ENCODE measurements at places on chromosomes 3 and 15.

DNA sequence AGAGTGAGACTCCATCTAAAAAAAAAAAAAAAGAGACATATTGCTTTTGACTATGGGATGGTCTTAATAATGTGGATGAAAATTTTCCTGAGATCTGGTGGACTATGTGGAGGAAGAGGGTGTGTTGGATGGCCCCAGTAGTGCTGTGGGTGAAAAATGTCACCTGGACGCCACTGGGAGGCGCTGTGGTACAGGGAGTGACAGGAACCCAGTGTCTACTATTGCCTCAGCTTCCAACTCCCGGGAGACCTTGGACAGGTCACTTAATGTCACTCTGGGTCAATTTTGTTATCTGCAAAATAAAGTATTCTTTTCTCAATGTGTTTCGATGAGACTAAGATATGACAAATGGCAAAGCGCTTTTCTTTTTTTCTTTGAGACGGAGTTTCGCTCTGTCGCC lies 27.7 kb upstream of the DCP1A start:
- DNase-seq, result peak; percentile 24

DNA sequence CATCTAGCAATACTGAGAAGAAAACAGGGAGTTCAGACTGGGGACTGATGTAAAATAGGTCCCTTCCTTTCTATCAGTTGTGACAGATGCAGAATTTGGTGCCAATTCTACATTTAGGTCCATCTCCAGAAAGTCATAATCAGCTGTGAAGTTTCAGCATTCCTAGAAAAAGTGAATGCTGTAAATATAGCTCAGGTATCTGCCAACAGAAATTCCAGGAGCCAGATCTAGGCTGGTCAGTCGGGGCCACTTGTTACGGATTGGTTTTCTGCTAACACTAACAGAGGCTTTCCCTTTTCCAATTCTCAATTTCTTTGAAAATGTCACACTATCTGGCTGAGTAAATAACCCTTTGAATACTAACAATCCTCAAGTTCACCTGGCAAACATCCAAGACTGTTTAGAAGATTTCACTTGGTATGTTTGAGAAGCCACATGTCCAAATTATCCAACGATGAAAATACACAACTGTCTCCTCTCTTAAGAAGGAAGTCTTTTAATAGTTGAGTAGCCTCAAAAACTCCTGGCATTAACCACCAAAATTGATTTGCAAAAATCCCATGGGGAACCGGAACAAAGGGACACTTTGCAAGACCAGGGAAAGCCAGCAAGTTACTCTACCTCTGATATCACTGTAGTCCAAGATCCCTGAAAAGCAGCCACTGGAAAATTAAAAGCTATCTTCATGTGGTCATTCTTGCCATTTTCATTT lies 222.3 kb downstream of the ZMAT3 start:
- no peak for DNase-seq

DNA sequence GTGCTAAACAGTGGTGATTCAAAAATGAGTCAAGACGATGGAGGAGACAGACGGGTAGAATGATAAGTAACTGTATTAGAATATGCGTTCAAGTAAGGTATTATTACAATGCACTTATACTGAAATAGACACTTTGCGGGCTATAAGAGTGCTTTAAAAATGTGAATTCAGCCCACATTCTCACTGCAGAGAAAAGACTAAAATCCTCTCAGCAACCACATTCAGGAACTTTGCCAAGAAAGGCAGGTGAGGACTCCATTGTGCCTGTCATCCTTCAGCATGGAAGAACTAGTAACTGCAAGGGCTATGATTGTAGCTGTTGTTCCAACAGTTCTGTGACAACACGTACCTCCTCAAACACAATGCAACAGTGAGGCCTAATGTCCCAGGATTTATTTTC lies 272.0 kb downstream of the RORA start:
- no peak for DNase-seq

GRCh38 chr3:49383387-49383786 lies 25.2 kb upstream of the GPX1 start:
- DNase-seq, result no peak

GRCh38 chr3:36678216-36679013 lies 85.9 kb downstream of the DCLK3 start:
- no peak for DNase-seq

DNA sequence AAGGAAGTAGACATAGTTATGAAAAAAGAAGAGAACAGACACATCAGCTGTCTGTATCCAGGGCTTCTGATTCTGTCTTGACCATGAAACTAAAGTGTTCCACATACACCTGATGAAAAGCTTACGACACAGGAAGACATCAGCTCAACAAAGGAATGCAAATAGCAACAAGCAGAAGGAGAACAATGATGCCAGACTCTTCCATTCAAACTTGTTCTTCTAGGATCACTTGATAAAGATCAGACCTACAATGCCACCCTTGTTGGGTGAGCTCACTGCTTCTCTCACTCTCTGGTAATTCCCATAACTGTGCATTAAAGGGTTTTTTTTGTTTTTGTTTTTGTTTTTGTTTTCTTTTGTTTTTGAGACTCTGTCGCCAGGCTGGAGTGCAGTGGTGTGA lies 49.7 kb downstream of the GATM start:
- DNase-seq, result no peak

- DNase-seq, result no peak
Observed at GRCh38 chr15:95658799-95659198, 671.7 kb upstream of the NR2F2 start.

DNA sequence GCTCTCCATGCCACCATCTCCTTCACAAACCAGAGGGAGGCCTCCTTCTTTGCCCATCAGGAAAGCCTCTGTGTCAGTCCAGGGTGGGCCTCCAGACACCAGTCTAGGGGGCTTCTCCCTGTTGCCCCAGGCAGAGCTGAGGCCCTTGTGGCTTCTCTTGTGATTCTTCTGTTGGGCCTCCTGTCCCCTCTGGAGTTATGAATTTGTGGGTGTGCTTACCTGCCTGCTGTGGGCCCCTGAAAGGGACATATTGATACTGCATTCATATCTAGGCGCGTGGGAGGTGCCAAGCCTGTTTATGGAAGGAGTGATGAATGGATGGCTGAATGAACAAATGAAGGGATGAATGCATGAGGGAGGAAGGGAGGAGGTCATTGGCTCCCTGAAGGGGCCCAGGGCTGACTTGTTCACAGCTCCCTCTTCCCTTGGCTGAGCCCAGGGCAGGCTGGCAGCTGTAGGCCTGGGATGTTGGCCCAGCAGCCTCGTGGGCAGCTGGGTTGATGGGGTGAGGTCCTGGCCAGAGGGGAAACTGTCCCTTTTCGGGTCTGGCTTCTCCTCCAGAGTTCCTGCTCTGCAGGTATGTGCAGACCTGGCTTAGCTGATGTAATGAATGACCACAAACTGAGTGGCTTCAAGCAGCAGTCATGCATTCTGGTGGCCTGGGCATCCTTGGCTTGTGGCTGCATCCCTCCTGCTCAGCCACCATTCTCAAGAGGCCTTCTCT lies 195.4 kb downstream of the GOLGA6L6 start:
- no peak for DNase-seq

- no peak for DNase-seq
Observed at GRCh38 chr3:42120866-42121265, 29.7 kb downstream of the TRAK1 start.

DNA sequence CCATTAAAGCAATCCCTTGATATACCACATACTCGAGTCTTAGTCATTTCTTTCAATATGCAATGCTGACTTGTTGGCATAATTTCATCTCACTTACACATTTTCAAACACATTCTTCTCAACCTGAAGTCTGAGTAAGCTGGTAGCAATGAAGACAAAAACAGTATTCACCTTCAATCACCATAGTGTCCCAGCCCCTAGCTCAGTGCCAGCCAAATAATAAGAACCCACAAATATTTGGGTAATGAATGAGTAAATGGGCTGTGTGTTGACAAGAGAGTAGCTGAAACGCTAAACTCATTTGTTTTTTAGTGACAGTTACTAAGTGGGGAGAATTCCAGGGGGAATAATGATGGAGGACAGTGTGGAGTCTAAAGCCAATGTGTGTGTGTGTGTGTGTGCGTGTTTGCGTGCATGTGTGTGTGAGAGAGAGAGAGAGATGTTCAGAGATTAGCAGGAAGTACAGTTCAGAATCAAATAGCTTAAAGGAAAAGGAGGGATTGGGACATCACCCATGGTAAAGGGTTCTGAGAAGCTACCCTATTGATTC lies 165.7 kb downstream of the GAP43 start:
- no peak for DNase-seq

DNA sequence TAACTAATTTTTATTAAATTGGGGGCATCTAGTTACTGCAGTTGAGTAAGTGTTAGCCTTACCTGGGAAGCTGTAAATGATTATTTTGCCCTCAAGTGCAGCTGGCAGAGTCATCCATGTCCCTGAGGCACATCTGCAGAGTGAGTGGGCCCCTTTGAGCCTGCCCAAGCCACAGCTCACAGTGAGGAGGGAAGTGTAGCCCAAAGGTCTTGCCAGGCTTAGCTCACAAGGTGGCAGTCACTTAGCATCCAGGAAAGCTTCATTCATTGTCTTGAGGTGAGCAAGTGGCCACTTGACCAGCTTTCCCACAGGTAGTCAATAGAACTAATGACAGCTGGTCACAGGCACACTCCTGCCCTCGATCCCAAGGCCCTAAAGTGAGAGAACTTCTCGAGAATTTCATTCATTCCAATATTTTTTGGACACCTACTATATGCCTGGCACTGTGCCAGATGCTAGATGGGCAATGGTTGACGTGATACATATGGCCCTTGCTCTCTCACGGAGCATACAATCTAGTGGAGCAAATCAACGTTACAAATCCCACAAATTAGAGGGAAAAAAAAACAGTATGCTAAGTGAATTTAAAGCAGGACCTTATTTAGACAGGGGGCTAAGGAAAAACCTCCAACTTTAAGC lies 163.3 kb upstream of the IL12A start:
- DNase-seq, result no peak

GRCh38 chr3:189567322-189567721 lies 63.9 kb upstream of the TP63 start:
- DNase-seq, result no peak

DNA sequence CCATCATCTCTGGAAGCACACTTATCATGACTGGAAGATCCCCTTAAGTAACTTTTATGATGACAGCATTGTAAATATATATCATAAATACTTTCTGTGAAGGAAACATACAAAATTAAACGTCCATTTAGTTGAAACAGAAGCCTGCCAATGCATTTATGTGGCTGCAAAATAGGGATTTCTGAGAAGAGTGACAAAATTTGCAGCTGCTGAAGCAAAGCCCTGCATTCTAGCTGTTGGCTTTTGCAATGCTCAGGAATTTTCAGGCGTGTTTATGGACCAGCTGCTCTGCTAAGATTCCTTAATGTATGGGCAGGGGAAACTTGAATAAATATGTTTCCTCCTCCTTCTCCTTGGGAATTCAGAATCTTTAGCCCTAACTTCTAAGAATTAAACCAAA lies 137.3 kb downstream of the CACNA2D3 start:
- no peak for DNase-seq

DNA sequence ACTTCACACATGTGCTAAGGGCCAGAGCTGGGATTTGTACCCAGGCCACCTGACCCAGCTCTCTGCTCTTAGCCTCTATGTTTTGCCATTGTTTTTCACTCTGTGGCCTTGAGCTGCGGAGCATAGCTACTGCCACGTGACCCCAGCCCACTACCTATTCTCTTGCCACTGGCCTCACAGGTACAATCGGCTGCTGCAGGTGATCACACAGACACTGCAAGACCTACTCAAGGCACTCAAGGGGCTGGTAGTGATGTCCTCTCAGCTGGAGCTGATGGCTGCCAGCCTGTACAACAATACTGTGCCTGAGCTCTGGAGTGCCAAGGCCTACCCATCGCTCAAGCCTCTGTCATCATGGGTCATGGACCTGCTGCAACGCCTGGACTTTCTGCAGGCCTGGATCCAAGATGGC lies 46.2 kb downstream of the SEMA3G start:
- no peak for DNase-seq

Measured in bone marrow (tissue), 2 donors.